Ureter (tissue), 1 donor: ENCODE measurements at places on chromosomes 6 and 20.

DNA sequence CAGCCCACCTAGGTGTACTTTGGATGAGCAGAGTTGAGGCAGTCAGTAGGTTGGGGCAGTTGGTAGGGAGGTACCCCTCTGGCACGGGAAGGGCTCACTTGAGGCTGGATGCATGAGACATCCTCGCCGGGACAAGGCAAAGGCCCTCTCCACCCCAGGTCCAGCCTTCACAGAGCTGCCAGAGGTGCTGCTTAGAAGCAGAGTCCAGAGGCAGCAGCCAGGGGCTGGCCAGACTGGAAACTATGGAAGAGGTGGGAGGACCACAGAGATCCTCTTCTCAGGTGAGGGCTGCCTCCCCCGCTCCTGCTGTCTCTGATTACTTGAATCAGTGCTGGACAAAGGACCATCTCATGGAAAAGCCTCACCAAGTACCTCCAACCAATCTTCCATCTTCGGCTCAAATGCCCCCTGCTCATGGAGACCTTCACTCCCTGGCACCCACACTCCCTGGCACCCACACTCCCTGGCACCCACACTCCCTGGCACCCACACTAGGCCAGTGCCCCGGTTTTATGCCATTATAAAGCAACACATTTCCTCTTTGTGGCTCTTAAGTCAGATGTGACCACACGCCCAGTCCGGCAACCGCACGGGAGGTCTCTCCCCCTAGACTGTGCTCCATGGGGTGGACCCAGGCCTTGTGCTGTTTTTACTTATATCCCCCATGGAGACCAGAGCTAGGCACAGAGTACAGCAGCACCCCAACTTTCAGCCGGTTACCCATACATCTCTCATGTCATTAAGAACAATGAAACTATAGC lies 100.1 kb downstream of the YTHDF1 start:
- DNase-seq = no peak

DNA sequence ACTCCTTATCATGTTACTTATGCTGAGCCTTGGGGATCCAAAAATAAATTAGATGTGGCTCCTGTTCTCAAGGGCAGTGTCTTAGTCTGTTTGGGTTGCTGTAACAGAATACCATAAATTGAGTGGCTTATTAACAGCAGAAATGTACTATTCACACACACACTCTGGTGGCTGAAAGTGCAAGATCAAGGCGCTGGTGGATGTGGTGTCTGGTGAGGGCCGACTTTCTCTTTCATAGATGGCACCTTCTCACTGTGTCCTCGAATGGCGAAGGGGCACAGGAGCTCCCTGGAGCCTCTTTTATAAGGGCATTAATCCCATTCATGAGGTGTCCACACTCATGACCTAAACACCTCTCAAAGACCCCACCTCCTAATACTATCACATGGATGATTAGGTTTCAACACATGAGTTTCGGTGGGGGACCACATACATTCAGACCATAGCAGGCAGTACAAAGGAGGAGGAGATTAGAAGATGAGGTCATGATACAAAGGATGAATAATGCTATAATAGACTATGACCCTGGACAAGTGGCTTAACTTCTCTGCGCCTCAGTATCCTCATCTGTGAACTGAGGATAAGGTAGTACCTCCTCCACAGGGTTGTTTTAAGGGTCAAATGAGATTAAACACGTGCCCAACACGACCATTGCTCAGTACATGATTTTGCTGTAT lies 34.1 kb downstream of the RPP40 start:
- DNase-seq = no peak

- no peak for DNase-seq
Observed at GRCh38 chr6:81756690-81757089, 4.2 kb upstream of the TENT5A start.

GRCh38 chr6:107510108-107510507 lies 20.2 kb downstream of the SOBP start:
- DNase-seq = no peak

DNA sequence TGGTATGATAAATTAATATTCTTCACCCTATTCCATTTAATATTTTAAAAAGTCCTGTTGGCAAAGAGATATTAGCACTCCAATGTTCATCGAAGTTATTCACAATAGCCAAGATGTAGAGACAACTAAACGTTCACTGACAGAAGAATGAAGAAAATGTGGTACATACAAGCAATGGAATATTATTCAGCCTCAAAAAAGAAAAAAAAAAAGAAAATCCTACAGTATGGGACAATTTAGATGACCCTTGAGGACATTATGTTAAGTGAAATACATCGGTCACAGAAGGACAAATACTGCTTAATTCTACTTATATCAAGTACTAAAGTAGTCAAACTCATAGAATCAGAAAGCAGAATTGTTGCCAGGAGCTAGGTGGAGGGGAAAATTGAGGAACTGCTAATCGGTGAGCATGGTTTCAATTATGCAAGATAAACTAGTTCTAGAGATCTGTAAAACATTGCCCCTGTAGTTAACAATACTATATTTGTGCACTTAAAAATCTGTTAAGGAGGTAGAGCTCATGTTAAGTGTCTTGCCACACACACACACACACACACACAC lies 4.7 kb downstream of the GCLC start:
- no peak for DNase-seq

- no peak for DNase-seq
Observed at GRCh38 chr6:75023634-75024033, 182.2 kb downstream of the COL12A1 start.

DNA sequence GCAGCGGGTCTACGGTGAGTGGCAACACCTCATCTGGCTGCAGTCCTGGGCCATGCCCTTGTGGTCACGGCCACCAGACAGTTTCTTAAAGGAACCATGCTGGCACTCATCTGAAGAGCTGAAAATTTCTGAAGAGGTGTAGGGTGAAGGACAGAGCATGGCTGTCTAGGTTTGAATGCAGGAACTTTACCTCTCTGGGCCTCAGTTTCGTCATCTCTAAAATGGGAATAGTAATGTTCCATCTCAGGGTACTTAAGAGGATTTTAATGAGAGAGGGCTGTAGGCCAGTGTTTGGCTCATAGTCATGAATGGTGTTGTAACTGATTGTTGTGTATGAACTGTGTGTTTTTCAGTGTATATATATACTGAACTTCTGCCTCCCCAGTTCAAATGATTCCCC lies 5.8 kb downstream of the COX4I2 start:
- no peak for DNase-seq

DNA sequence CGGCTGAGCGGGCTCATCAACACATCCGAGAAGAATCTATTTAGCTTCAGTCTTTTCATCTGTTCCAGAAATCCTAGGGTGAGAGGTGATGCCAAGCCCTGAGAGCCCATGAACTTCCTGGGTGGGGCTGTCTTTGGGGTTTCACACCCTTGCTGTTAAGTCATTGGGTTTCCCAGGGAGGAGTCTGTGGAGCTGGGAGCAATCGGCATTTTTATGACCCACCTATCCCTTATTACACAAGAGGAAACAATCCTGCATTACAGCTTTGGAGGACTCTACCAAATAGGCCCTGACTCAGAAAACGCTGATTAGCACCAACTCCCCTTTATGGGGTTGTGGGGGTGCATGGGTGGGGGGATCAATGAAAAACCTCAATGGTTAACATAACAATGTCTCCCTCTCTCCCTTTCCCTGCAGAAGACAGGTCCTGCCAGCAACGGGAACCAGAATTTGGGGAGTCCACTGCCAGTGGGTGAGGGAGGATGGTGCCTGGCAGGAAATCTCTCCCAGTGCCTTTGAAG lies 46.3 kb downstream of the EZR start:
- DNase-seq = no peak

DNA sequence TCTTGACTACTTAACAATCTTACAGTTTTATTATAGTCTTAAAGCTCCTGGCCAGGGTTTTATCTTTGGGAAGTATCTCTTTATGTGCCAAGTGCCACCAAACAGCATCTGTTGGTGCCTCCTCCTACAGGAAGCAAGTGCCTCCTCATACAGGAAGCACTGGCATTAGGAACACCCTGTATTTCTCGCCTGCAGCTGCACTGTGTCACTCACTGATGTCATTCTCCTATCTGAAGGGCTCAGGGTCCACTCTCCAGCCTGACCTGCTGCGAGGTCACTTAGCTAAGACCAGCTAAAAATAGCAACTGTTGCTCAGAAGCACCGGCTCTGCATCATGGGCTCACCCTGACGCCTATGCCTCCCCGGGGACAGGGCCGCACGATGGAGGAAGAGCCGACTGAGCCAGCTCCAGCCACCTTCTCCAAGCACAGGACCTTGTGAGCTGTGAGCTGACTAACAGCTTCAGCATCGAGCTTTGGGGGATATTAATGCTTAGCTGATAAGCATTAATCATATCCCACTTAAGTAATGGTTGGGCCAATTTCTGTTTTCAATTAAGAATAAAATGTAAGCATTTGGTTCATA lies 66.3 kb upstream of the CD93 start:
- DNase-seq = peak; percentile 50

- peak; percentile 82 for DNase-seq
Observed at GRCh38 chr20:63978319-63979228, 868 bp downstream of the SAMD10 start.

GRCh38 chr20:61292821-61293612 lies 41.0 kb downstream of the CDH4 start:
- DNase-seq = no peak

DNA sequence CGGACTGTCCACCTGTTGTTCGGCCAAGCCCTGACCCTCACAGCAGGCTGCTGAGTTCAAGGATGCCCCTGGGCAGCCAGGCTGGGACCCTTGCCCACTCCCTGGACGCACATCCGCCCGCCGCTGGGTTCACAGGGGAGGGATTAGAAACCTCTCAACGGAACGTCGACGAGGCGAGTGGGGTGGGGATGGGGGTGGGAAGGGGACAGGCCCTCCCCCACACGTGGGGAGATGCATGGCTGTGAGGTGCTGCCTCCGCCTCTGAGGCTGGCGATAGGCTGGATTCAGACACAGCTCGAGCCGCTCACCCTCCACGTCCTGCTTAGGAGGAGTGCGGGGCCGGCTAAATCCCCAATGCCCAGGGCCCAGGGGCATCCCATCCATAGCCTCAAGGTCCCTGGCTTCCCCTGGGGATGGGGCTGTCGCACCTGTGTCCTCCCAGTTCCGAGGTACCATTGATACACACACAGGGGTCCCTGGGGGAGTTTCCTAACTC lies 90.6 kb upstream of the BHLHE23 start:
- peak; percentile 39 for DNase-seq

DNA sequence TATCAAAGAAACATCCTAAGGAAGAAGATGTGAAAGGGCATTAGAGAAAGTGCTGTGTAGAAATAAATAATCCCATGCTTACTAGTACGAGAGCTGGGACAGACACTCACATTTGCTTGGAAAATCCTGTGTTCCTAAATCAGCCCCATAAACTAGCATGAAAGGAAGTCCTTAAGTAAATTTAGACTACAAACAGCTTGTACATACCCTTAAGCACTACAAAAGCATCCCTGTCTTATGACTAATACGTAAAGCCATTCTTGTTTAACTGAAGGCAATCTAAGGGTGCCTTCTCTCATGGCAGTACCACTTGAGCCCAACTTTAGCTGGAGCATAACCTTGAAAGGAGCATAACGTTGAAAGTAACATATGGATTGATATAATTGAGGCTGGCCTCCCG lies 15.4 kb upstream of the FOXQ1 start:
- no peak for DNase-seq

- no peak for DNase-seq
Observed at GRCh38 chr20:51494241-51495110, 48.0 kb downstream of the NFATC2 start.
